ENCODE measurements at places on chromosomes 5 and 9. TPM values are rescaled to one million over a fixed set of nuclear protein-coding genes. Genes with fewer than 3 reads are reported as not detected.

GRCh38 chr5:180171568-180172094 is 37.4 kb downstream of the RASGEF1C start:
- DNase-seq, result no peak
- no peaks in the 10 kb centered on the region for H3K27me3 ChIP-seq
- H3K4me1 ChIP-seq, result no peaks in the 10 kb centered on the region
- no peak overlapping the region for H3K27ac ChIP-seq
- no peaks in the 10 kb centered on the region for H3K36me3 ChIP-seq

DNA sequence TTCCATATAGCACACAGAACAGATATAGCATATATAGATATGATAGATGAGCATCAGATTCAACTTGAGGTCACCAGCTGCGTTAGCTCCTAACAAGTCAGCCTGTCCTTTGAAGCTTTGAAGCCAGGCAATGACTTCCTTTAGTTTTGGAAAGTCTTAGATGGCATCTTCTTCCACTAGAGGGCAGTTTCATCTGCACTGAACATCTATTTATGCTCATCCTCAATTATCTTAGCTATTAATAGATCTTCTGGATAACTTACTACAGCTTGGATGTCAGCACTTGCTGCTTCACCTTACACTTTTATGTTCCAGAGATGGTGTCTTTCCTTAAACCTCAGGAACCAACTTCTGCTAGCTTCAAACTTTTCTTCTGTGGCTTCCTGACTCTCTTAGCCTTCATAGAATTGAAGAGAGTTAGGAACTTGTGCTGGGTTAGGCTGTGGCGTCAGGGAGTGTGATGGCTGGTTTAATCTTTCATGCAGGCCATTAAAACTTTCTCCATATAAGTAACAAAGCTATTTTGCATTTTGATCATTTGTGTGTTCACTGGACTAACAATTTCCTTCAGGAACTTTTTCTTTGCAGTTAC is 1401.4 kb downstream of the EFNA5 start:
- no peak overlapping the region for H3K27ac ChIP-seq
- peak; percentile 43 for DNase-seq
- no peaks in the 10 kb centered on the region for H3K36me3 ChIP-seq
- no peaks in the 10 kb centered on the region for H3K4me1 ChIP-seq

GRCh38 chr9:135506327-135507103 is 6.0 kb downstream of the MRPS2 start:
- DNase-seq, result no peak
- no peak overlapping the region for H3K4me3 ChIP-seq
- peaks cover 10% of the 10 kb centered on the region for H3K4me1 ChIP-seq
- peaks cover 28% of the 10 kb centered on the region for H3K36me3 ChIP-seq
- no peaks in the 10 kb centered on the region for H3K27me3 ChIP-seq
- no peak overlapping the region for H3K27ac ChIP-seq

- no peaks in the 10 kb centered on the region for H3K4me1 ChIP-seq
- no peak for DNase-seq
Measured at GRCh38 chr9:88521308-88521707, 13.7 kb upstream of the NXNL2 start.

Gene MAST4
- 42.9 TPM for polyA plus RNA-seq

Measured in endothelial cell of umbilical vein (primary cell).